ENCODE measurements at places on chromosomes 1 and 21.

- no peak for DNase-seq
Observed at GRCh38 chr1:119010201-119010600, 22.1 kb upstream of the TBX15 start.

DNA sequence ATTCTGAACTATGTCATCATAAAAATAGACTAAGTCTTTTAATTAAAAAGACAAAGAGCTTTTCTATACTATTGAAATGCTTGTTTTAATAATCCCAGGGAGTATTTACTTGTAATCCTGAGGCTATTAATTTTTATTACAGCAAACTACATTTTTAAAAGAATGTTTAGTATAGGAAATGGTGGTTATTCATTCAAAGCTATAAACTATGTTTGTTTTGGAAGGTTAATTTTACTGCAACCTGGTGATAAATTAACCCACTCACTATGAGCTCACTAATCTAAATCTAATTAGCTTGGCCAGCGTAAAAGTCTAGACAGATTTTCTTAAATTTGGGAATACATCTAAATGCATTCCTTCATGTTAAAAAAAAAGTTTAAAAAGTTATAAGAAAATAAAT, 13.8 kb upstream of the EYA3 start:
- no peak for DNase-seq

DNA sequence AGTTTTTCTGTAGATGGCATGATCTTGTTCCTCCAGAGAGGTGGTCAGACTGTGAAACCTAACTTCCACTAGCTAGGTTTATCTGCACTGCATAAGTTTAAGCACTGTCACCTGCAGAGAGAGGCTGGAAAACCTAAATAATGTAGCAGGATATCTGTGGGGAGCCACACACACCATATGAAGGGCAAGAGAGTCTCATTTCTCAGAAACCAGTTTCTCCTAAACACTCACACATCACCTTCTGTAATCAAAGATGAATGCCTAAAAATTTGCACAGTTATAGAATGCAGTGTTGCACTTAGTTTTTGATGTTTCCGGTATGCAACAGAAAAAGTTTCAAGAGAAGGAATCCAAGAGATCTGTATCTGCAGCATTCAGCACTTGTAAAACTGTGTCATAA, 654.6 kb downstream of the ADGRL2 start:
- no peak for DNase-seq

GRCh38 chr1:26357121-26357602, 3.2 kb upstream of the CRYBG2 start:
- DNase-seq, result no peak

DNA sequence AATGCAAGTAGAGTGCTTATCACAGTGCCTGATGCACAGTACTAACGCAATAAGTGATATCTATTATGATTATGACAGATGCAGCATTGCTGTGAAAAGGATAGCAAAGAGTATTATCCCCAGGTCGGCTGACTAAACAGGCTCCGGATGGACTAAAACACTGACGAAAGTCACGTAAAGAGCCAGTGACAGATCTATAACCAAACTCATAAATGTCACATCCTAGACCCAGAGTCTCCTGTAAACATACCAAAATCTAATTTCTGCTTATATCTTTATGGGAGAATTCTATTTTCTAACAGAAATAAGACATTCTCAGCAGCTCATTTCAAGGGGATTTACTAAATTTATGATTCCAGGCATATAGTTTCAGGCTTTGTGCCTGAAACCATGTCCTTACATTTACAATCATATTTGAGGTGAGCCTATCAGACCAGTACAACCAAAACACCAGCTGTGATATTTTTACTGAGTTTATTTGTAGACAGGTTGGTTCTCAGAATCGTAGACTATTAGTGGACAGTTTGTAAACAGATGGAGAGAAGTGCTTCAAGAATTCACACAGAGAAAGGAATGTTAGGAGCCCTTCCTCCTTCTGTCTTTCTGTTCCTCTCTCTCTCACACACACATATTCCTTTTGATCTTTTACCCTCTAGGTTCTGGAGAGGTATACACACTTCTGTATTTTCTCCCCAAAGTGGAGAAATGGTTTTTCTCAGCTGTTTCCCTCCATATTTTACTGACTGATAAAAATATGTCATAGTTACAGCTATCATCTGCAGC, 52.4 kb upstream of the WDR26 start:
- no peak for DNase-seq

DNA sequence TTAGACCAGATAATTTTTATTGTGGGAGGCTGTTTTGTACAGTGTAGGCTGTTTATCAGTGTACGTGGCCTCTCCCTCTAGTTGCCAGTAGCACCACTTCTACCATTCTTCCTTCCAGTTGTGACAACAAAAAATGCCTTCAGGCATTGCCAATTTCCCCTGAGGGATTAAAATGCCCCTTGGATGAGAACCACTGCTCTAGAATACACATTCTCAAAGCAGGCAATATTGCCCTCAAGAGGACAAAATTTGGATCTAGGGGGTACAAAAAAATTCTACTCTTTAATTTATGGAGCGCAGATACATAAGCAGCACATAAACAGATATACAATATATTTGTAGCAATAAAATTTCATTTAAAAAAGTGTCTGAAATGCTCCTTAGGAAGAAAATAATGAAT, 674.6 kb downstream of the PTPRC start:
- DNase-seq, result no peak

DNA sequence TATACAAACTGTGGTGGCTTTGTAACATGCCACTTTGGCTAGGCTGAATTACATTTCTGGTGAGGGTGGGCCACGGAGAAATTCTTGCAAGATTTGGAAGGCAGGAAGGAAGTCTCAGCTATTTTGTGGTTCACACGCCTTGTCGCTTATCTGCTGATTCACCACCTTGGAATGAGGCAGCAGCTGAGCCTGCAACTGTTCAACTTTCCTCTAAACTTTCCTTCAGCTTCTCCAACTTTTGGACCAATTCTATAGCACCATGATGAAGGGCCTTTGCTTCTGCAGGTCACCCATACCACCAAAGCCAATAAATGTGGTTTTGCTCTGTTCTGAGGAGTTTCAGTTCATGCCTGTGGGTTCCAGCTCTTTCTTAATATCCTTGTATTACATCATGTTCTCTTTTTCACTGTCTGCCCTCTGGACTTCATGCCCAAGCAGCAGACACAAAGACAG, 337.6 kb upstream of the SNX7 start:
- DNase-seq, result no peak
